ENCODE measurements at places on chromosomes 16 and 17.

- DNase-seq, result no peak
These were observed 12.4 kb upstream of the CTCF start for GRCh38 chr16:67549936-67550335.

DNA sequence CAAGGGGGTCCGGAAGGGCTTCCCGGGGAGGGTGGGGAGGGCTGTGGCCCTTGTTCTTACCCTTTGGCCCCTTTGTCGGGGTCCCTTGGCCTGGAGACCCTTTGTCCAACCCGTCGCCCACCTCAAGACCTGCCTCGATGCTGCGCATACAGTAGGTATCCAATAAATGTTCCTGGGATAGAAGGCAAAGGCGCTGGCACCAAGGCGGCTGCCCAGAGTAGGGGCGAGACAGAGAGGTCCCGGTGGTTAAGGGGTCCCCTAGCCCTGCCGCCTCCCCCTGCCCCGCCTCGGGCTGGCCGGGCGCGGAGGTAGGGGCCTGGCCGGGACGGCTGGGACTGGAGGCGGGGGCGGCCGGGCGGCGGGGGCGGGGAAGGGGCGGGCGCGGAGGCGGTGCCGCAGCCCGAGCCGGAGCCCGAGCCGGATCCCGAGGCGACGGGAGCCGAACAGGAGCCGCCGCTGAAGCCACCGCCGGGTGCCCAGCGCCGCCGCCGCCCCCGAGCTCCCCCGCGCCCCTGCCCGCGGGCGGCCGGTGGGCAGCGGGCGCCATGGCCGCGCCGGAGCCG, at the start of gene NHERF2:
Gene NHERF2 (plus strand): TSS at position 442 of the 563 bp plus-strand sequence. CDS start 104 bp downstream, at position 546.
- peak; percentile 73 for DNase-seq

- no peak for DNase-seq
These were observed 18.2 kb downstream of the DHX38 start for GRCh38 chr16:72111657-72112451.

DNA sequence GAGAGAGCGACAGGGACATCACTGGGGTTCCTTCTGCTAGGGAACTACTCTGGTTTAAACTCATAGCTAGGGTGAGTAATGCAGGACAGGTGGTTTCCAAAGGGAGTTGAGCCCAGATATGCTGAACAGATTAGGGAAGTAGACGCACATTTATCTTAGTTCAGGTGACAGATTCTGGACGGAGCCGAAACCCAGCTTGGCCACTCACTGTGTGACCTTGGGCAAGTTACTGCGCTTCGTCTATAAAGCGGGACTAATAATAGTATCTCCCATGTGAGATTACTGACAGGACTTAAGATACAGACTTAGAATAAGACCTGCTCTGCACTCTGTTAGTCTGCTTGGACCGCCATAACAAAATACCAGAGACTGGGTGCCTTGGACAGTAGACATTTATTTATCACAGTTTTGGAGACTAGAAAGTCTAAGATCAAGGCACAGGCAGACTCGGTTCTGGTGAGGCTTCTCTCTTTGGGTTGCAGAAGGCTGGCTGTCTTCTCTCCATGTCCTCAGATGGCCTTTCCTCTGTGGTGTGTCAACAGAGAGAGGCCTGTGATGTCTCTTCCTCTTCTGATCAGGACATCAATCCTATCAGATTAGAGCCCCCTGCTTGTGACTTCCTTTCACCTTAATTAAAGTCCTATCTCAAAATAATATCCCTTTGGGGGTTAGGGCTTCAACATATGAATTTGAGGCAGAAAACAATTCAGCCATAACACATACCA, 12.1 kb downstream of the SCNN1G start:
- DNase-seq, result no peak

DNA sequence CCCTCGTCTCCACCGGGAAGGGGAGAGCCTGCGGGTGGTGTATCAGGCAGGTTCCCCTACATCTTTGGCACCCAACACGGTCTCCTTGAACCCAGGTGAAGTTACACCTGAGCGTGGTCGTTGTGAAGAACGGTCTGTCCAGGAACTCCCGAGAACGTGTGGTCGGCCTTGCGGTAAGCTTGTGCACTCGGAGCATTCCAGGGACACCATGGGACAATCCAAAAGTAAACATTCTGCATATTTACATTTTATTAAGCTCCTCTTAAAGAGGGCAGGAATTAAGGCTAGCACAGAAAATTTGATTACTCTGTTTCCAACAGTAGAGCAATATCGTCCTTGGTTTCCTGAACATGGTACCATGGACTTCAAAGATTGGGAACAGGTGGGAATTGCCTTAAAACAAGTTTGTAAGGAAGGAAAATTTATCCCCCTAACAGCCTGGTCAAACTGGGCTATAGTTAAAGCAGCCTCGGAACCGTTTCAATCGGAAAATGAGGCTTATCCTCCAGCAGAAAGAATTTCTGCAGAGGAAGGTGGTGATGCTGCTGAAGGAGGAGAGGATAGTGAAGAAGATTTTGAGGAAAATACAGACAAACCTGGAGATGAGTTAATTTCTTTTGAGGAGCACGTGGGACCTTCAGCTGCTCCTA, 18.2 kb downstream of the ALOX15B start:
- no peak for DNase-seq

DNA sequence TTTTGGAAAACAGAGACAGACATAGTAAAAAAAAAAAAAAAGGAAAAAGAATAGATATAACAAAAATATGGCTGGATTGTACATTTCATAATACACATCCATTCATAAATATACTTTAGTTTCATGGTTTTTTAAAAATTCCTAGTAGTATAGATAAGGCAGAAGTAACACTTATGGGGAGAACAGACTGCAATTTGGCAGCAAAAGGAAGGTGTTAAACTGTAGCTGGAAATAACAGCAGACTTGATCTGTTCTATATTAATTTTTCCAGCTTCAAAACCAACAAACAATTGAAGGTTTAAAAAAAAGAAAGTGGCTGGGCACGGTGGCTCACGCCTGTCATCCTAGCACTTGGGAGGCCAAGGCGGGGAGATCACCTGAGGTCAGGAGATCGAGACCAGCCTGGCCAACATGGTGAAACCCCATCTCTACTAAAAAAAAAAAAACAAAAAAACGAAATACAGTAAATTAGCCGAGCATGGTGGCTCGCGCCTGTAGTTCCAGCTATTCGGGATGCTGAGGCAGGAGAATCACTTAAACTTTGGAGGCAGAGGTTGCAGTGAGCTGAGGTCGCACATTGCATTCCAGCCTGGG, 191.8 kb downstream of the SPECC1 start:
- no peak for DNase-seq

- no peak for DNase-seq
These were observed 10.3 kb downstream of the NLRC5 start for GRCh38 chr16:56999409-57000270.

GRCh38 chr17:50166518-50167181, 845 bp downstream of the SGCA start:
- DNase-seq, result no peak

- no peak for DNase-seq
These were observed 35.0 kb upstream of the ETV4 start for GRCh38 chr17:43581130-43581529.

DNA sequence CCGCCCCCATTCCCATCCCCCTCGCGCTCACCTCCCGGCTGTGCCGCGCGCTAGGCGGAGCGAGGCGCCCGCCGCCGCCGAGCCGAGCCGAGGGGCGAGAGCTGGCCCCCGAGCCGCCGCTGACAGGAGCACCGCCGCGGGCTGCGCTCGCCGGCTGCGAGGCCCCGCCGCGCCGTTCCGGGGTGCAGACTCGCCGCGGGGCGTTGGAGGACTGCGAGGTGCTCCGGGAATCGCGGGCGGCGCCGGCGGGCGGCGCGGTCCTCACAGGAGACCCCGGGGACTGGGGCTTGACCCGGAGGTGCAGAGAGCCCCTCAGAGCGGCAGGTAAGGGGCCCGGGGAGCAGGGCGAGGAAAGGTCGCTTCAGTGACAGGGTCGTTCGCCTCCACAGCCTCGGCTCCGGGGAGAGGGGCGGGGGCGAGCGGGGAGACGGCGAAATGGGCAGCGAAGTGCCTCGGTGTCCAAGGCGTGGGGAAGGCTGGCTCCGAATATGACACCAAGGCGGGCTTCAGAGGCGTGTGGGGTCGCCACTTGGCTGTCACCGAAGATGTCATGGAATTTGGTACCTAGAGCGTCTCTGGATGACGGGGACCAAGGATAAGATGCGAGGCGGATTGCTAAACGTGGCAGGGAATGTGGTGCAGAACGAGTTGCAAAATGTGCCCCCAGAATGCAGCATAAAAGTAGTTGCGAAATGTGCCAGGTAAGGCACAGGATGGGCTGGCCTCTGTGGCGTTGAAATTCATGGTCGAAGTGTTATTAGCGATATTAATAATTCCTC, 580 bp downstream of the TANC2 start:
- DNase-seq, result peak; percentile 40

DNA sequence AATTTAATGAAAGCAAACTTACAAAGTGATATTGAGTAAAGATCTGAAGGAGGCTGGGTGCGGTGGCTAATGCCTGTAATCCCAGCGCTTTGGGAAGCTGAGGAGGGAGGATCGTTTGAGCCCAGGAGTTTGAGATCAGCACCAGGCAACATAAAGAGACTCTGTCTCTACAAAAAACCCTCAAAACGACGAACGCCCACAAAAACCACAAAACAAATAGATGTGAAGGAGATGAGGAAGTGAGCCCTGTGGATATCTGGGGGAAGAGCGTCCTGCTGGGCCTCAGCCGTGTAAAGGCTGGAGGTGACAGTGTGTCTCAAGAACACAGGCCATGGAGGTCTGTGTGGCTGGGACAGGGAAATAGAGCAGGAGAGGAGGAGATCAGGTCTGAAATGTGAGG, 68.8 kb downstream of the ITFG1 start:
- DNase-seq, result no peak

- no peak for DNase-seq
These were observed 86.7 kb downstream of the CLEC16A start for GRCh38 chr16:11030990-11031510.

DNA sequence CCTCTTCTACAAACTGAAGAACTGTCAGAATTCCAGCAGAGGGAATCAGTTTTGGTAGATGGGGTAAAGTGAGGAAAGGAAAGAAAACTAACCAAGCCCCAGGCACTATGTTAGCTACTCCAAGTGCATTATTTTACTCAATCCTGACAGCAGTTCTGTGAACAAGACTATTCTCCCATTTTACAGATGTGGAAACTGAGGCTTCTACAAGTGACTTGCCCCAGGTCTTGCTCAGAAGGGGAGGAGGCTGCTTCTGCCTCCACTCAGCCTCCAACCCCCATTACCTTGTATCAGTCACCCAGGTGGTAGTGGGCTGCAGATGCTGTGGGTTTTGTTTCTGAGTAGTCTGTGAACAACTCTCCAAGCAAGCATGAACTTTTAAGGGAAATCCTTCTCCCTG, 315.2 kb upstream of the MAF start:
- no peak for DNase-seq

DNA sequence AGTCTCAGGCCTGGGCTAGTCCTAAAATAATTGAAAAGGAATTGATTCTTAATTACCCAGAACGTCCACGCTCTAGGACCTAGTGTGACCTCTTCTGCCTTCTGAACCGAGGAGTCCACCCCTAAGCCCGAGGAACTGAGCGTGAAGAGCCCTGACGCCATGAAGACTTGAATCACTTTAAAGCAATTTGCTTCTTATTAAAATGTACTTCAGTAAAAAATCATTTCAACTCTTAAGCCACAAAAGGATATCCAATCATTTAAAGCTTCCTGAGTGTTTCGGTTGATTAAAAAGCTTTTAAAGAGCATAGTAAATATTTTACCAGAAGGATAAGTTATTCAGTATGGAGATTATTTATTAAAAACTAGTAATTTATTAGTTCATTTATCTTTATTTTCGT, 11.6 kb downstream of the HSBP1 start:
- no peak for DNase-seq

- no peak for DNase-seq
These were observed 6.5 kb upstream of the BAIAP2 start for GRCh38 chr17:81028506-81028858.

DNA sequence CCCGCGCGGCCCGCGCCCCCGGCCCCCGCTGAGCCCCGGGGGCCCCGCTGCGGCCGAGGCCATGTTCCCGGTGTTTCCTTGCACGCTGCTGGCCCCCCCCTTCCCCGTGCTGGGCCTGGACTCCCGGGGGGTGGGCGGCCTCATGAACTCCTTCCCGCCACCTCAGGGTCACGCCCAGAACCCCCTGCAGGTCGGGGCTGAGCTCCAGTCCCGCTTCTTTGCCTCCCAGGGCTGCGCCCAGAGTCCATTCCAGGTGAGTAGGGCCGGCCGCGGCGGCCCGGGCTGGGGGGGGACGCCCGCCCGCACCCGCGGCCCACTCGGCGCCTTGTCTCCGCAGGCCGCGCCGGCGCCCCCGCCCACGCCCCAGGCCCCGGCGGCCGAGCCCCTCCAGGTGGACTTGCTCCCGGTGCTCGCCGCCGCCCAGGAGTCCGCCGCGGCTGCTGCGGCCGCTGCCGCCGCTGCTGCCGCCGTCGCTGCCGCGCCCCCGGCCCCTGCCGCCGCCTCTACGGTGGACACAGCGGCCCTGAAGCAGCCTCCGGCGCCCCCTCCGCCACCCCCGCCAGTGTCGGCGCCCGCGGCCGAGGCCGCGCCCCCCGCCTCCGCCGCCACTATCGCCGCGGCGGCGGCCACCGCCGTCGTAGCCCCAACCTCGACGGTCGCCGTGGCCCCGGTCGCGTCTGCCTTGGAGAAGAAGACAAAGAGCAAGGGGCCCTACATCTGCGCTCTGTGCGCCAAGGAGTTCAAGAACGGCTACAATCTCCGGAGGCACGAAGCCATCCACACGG, 504 bp downstream of the MAZ start:
- DNase-seq, result peak; percentile 98

GRCh38 chr17:20213449-20213848, 204.3 kb downstream of the SPECC1 start:
- DNase-seq, result no peak

- no peak for DNase-seq
These were observed 306.7 kb upstream of the XYLT1 start for GRCh38 chr16:17777408-17777863.

GRCh38 chr17:34000639-34001038, 254.4 kb upstream of the CCL2 start:
- DNase-seq, result no peak

DNA sequence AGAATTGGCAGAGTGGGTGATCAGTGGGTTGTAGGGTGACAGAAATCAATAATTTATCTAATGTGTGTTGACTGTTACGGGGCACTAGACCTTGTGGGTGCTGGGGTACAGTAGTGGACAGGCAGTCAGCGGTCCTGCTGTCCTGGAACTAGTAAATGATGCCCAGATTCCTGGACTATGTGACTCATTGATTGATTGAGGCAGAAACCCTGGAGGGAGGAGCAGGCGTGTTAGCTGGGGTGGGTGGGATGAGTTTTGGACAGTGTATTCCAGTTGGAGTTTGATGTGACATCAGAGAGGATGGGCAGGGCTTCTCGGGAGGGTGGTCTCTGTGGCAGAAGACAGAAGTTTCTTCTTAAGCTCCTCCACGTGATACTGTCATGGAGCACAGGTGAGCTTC, 24.4 kb downstream of the PRMT7 start:
- DNase-seq, result no peak

Data from NCI-H69 (cell line).